ENCODE measurements at places on chromosomes 16 and 17.
A peak's percentile ranks its signal among the peaks of the same experiment; 100 is the strongest.

DNA sequence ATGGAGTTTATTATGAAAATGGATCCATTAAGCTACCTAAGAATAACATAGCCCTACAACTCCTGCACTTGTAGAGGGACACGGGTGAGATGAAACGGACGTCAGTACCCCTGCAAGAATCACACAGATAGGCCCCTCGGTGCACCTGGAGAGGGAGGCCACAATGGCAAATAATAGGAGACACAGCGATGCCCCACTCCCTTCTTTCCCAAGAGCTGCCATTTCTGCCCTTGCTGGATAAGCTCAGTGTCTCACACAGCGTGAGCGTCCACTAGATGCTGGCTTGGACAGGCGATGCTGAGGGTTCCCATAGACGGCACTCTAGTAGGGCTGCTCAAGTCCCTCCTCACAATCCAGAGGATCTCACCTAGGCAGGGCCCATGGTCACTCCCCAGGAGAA lies 67.8 kb downstream of the ADCY9 start:
- no peak for DNase-seq

DNA sequence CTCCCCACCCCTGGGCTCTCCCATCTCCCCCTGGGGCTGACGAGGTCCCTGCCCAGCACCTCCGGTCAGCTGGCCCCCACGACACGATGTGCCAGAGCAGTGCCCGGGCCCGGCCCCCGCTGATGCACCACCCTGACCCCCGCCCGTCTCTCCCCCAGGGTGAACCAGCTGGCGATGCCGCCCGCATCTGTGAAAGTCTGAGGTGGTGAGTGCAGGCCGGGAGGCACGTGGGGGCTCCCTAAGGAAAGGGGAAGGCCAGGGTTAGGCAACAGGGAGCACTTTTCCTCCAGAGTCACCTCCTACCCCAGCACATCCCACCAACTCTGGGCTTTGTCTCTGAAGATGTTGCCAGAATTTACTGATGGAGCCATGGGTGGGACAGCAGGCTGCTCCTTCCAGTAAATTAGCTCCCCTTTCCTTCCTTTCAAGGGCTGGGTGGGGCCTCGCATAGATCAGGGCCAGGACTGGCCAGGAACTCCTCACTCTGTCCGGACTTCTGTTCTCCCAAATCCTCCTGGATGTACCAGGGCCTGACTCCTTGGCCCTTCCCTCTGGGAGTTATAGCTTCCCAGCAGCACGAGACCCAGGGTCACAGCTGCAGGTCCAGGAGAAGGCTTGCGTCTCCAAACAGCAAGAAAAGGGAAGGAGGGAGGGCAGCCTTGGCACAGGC lies 18.3 kb downstream of the MYBBP1A start:
- DNase-seq, result peak; percentile 20

- no peak for DNase-seq
Measured at GRCh38 chr16:57911743-57912142, 59.2 kb downstream of the CNGB1 start.

DNA sequence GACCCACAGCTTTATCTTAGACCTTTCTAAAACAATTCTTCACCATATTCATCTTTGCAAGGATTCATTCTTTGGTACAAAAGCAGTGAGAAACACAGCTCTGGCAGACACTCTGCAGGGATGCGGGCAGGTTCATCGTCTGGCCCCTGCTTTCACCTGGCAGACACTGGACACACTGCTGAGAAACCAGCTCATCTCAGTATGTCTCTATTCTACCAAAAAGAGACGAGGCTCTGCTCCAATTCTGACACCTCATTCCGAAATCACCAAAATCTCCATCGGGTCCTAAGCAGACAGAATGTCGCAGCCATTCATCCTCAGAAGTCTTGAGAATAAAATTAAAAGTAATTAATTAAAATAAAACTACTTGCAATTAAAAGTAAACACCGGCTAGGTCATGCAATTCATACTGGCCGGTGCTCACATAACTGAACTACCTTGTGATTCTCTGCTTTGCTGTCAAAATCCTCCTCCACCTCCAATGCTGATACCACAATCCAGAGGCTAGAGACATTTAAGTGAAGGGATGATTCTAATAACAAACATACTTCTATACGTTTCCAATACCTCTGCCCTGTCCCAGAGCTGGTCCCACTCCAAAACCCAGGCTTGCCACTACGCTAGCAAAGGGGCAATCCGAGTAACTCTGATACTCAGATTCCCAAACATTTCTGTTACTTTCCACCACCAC lies 1.3 kb downstream of the RNF157 start:
- no peak for DNase-seq

DNA sequence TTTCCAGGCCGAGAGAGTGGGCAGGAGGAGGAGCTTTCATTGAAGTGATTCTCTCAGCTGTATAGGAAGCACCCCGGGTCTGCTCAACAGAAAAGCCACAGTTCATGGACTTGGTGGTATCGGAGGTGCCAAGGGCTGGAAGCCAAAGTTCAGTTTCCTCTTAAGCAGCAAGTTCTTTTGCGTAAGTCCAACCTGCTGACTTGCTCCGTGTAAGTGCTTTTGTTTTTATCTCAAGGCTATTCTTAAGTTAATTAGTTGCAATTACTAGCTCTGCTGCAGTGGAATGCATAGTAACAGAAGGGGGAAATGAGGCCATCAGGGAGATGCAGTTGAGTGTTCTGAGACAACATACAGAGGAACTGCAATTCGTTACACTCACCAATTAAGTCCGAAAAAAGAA lies 44.6 kb downstream of the SMIM36 start:
- no peak for DNase-seq

- DNase-seq, result peak; percentile 86
Measured at GRCh38 chr17:42329025-42329976, 41.0 kb downstream of the STAT5A start.

DNA sequence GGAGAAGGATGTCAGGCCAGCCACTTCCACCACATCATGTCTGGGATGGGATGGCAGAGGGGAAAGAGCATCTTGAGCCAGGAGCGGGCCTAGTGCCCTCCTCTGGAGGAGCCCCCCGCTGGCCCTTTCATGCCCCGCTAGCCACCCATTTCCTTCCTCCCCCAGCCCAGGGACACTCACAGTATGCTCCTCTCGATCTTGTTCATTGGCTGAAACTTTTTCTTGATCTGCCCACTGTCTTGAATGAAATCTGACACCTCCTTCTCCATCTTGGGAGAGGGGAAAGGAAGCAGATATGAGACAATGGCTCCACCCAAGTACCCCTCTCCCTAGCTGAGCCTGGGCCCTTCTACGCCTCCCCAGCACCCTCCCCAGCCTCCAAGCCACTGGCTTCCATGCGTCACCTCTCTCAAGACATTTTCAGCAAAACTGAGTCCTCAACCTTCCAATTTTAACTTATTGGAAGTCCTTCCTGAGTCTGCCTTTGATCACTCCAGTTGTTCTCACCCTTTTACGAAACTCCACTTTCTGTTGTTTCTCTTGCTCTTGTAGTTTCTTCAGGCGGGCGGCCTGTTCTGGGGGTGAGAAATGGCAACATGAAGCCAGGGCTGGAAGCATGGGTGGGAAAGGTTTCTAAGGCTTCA lies 7.2 kb downstream of the SPAG7 start:
- no peak for DNase-seq

- DNase-seq, result peak; percentile 71
Measured at GRCh38 chr17:43720311-43721060, 38.1 kb downstream of the SOST start.

DNA sequence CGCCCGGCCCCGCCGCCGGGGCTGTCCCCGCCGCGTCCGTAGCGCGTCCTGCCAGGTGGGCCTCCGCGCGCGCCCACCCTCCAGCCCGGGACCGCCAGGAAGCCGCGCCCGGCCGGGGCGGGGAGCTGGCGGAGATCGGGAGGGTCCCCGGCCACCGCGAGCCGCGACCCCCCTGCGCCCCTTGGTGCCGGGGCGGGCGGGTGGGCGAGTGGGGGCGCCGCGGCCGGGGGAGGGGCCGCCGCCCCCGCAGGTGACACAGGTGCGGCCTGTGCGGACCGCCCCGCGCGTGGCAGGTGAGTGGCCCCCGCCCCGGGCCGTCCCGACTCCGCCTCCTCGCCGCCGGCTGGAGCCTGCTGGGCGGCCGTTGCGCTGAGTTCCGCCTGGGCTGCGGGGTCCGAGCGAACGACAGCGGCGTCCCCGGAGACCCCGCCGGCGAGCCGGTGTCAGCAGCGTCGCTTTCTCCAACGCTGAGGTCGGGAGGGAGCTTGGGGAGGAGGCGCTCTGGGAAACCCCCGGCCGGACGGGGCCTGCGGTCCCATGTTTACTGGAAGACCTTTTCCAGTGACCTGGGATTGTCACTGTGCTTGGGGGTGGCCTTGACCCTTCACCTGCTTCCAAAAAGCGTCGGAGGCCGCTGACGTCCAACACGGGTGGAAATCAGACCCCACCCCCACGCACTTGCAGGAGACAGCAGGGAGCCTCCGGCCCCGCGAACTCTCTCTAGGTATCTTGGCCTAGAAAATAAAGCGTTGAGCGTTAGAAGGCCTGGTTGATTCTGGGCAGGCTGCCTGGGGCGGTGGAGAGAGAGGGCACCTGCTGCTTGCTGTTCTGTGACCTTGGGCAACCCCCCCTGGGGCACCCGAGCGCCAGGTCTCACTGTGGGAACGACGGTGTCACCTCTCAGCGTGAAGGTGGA lies 542 bp downstream of the KLHL36 start:
- peak; percentile 15 for DNase-seq

GRCh38 chr16:24036038-24036543 lies 200.3 kb downstream of the PRKCB start:
- DNase-seq, result no peak

DNA sequence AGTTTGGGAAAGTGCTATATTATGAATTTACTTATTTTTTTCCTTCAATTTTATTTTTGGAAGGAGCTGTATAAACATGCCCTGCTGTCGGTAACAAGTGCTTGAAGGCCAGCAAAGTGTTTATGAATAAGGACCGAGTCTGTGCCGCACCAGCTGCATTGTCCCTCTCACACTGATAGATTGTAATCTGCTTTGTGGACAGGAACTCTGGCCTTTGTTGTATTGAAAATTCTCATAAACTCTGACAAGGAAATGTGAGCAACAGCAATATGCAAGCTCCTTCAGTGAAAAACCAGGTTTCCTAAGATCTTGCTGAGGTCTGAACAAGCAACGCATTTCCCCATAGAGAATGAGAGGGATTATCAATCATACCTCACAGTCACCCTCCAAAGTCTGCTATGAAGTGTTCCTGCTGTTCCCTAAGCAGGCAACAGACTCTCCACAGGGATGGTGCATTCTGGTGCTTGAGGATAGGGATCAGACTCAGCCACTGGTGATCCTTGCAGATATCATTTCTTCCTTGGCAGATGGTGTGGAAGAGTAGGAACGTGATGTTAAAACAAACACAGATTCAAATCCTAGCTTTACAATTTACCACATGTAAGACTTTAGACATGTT lies 109.6 kb downstream of the KCNJ2 start:
- no peak for DNase-seq

GRCh38 chr17:4324463-4324862 lies 42.0 kb downstream of the UBE2G1 start:
- no peak for DNase-seq

DNA sequence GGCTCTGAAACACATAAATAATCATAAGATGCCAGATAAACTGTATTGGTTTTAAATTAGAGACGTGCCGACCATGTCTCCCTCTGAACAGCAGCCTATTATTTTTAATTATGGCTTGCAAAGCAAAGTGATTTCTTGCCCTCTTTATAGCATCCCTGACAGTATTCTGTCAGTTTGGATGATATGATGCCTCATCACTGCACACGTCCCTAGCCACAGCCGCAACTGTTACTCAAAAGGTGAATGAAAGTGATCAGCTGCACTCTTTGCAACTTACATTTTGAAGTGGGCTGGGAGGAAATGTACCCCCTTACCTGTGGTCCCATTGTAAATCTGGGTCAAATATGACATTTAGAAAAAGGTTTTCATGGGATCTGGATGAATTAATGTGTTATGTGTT lies 389.9 kb downstream of the MAF start:
- no peak for DNase-seq

GRCh38 chr17:3827124-3827773 lies 18.8 kb downstream of the NCBP3 start:
- peak; percentile 74 for DNase-seq

DNA sequence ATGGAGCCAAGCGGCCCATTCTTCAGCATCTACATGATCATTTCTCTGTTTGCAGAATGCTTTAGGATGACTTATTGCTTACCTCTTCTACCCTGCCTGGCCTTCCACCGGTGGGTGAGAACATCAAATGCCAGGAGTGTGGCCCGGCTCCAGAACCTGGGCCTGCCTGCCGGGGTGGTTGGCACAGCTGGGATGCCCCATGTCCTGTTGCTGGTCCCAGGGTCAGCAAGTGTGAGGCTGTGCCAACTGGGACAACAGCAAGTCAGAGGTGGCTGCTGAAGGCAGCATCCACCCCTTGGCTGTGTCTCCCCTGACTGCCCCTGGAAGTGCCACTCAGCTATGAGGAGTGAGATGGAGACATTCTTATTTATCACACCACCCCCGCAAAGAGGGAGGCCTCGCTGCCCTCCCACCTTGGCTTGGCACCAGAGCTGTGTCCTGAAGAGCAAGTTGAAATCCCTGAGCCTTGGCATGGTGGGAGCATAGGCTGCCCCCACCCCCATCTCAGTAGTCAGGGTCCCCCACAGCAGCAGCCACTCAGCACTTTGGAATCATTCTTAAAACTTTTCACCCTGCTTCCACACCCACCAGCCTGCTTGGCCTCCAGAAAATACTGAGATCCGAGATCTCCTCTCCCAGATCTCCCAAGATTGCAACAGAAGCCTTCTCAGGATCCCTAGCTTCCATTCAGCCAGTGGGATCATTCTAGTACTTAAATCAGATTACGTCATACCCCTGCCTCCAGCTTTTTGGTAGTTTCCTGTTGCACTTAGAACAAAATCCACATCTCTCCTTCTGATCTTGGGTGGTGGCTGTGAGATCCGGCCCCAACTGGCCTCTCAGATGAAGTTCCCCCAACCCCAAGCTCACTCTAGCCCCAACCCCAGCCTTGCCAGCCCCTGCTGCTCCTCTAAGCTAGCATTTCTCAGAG lies 127.5 kb downstream of the SOCS1 start:
- DNase-seq, result peak; percentile 81

DNA sequence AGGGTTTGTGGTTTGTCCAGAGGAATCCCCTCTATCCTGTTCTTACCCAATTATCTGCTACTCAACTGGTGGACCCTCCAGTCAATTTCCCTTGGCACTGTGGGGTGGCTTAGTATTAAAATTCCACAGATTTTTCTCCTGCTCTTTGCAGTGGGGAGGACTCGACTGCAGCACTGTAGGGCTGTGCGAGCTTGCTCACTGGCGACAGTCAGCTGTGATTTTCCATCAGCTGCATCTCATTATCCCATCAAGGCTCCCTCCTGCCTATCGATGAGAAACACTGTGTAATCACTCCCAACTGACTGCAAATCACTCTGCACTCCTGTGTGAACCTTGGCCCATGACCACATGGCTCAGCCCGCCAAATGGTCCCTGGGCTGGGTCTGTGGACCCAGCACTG lies 90.5 kb upstream of the MAF start:
- DNase-seq, result no peak
